ENCODE measurements at places on chromosomes 3 and 15. TPM values are rescaled to one million over a fixed set of nuclear protein-coding genes. Genes with fewer than 3 reads are reported as not detected.
A peak's percentile ranks its signal among the peaks of the same experiment; 100 is the strongest.

- DNase-seq: no peak
Measured at GRCh38 chr3:163347944-163348343, 1730.4 kb downstream of the SI start.

DNA sequence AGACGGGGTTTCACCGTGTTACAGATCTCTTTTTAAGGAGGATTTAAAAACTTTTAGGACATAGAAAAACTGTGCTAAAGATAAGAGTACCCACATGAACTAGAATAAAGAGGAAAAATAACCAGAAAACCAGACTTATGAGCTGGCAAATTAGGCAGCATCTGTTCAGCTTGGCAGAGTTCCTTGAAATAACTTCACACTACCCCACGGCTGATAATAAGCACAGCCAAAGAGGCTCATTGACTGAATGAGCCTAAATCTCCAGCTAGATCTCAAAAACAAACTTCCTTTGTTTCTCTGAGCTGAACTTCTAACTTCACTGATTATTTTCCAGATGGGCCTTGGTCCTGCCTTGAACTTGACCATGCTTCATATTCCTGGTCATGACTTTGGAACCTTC is 26.7 kb upstream of the PIK3R4 start:
- DNase-seq: no peak

DNA sequence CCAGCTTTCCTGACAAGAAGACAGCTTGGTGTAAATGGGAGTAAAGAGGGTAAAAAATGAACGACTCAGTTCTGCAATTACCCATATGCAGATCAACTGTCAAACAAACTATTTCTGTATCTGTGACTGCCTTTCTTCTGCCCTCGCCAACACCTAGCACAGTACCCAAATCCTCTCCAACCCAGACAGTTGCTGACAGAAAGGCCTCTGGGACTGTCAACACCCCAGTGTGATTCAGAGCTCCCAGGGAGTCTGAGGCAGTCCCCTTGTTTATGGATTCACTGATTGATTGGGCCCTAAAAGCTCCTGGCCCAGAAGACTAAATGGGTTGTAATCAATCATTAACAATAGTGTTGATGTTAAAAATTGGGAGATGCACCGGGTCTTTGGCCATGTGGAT is 20.2 kb downstream of the IL17RD start:
- DNase-seq: no peak

Gene C3orf20
- total RNA-seq: not detected

DNA sequence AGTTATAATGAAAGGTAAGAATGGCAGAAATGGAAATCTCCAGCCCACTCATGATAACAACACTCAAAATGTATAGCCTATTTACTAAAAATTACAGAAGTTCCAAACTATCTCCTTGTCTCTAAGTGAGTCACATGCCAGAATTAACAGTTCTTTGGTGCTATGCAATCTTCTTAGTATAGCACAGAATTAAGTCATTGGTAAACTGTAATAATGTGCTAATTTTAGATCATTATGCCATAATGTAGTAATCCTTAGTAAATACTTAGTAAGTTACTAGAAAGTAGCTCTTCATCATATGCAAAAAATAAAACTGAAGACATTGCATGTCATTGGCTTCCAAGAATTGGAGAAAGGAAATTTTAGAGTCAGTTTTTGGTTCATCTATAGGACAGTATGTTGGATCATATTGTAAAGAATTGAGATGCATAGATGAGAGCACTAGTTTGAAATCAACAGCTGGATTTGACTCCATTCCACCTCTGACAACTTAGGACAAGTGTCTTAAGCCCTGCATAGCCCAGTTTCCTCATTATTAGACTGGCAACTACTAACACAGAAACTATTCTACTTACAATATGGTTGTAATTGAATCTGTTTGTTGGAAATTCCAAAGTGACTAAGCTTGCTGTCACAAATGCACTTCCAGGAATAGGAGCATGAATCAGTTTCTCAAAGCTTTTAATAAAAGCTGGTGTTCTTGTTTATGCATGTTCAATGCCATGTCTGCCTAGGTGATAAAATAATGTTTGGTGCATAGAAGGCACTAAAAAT is 40.1 kb upstream of the CD47 start:
- DNase-seq: peak; percentile 58

DNA sequence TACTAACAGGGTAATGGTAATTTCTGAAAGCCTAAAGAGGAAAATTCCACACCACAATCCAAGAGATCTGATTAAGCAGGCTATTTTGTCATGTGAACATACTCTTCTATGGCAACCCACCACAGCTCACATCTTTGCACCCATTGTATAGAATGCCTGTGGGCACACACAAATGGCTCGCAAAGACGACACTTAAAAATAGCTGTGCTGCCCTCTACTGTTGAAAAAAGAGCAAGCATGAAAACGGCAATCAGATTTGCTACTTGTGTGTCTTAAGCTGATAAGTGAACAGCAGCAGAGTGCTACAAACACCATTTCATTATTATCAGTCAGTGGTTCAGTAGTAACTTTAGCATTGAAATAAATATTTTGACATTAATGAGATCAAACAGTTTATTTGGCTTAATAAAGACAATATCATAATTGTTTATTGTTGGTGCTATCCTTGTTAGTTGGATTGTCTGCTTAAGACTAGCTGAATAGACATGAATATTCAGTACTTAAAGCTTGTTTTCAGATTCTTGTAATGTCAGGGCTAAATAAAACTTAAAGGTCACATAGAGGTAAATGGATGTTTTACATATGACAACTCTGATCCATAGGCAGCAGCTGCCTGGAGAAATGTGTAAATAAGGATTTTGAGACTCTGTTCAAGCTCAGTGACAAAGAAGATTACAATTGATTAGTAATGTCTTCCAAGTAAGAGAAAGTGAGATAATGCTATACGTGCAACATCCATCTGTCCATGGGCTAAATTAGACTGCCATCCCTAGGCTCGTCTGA is 199.1 kb downstream of the LRRN1 start:
- DNase-seq: peak; percentile 54

GRCh38 chr3:53230789-53231188 is 25.0 kb downstream of the TKT start:
- no peak for DNase-seq

GRCh38 chr3:127860211-127860696 is 37.9 kb upstream of the MGLL start:
- no peak for DNase-seq

Gene IL20RB
- 61.5 TPM for total RNA-seq

Gene C3orf85
- not detected for total RNA-seq

DNA sequence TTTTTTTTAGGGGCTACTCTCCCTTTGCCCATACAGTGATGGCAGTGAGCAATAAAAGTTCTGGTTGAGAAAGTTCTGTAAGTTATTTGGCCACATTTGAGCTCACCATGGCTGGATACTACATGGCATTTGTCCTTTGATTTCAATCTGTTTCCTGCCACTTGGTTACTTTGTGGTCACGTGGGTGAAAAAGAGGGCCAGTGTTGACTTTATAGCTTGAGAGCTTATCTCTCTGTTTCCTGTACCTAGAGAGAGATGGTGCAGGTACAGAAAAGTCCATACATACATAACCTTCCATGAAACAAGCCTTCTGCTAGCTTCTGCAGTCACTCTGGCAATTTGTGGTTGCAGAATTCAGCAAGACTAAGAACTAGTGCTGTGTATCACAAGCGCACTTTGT is 23.4 kb upstream of the MECOM start:
- DNase-seq: no peak

Gene ZNF660
- 0.08 TPM for total RNA-seq

DNA sequence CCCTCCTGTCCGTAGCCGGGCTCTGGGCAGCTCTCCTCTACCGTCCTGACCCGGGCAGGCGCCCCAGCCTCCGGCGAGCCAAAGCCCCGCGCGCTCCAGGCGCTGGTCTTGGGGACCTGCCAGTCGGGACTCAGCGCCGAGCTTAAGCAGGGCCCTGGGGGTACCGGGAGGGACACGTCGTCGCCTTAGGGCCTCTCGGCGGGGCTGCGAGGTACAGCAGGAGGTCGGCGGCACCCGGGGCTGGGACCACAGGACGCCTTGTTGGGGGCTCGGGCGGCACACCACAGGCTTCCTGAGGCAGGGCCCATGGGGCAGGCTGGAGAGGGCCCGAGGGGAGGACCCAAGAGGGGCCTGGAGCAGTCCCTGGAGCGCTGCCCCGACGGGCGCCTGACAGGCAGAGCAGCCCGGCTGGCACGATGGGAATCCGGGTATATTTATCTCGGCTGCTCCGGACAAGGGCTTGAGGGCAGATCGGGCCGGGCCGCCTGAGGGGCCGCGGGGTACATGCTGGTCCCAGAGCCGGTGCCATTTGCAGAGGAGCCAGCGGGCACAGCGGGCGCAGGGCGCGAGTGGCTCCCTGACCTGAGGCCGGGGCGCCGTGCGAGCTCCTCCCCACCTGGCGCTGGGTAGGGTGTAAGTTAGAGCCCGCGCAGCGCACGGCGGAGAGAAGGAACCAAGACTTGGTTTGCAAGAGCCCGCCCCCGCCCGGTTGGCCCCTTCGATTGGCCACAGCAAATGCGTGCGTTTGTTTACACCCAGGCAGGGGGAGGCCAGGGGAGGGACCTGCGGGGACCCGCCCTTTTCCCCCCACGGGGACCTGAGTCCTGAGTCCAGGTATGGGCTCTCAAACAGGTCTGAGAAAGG is 574 bp downstream of the SLC38A3 start:
- DNase-seq: no peak

Gene CGNL1
- 0.43 TPM for total RNA-seq

Gene CYB561D2
- total RNA-seq: 47.5 TPM

DNA sequence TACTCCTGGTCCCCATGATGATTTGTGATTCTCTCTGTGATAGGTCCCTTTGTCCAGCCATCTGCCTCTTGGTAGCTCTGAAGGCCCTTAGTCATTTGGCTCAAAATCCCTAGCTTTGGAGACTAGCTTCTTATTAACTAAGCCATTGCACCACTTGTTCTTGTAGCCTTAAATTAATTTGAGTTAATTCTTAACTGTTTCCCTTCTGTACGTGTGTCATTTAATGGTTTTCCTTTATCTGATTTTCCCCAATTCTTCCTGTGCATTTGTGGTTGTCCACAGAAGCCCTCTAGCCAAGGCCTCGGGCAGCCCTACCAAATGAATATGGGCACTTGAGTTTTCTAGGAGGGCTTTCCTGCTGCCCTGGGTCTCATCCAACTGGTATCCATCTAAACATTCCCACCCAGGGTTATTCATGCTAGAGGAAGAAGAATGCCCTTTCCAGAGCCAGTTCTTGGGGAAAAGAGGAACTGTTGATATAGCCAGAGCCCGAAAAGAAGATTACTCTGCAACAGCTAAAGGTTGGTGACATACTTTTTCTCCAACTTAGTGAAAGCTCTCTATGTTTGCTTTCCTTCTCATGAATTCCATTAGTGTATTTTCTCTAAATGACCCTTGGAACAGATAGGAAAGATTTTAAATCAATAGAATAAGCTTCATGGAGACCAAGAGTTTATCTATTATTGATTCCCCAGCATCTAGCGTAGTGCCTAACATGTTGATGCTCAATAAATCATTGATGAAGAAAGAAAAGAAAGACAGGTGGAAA is 44.2 kb upstream of the ZBTB38 start:
- DNase-seq: no peak

DNA sequence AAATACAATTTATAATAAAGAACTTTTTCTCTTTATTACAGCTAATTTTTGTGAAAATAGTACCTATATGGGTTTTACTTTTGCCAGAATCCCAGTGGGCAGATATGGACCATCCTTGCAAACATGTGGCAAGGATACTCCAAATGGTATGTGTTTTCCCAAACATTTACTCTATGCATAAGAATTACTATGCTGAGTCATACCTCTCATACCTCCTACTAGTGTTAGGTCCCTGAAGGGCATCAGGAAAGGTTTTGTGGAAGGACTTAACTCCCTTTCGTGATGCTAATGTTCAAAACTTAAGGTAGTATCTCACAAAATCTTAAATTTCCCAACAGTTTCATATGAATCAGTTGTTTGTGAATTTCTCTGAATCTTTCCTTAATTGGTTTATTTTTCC is 21.3 kb downstream of the ADGRG7 start:
- peak; percentile 18 for DNase-seq

GRCh38 chr15:32998979-32999672 is 195.4 kb downstream of the FMN1 start:
- DNase-seq: no peak

Gene CISH
- 0.23 TPM for total RNA-seq

- no peak for DNase-seq
Measured at GRCh38 chr3:8884630-8885290, 78.5 kb downstream of the RAD18 start.

Gene B3GNT5
- total RNA-seq: 14.7 TPM

Gene TMEM212
- not detected for total RNA-seq

Gene DPPA2
- not detected for total RNA-seq

- no peak for DNase-seq
Measured at GRCh38 chr15:72534523-72534922, 60.4 kb downstream of the ARIH1 start.

DNA sequence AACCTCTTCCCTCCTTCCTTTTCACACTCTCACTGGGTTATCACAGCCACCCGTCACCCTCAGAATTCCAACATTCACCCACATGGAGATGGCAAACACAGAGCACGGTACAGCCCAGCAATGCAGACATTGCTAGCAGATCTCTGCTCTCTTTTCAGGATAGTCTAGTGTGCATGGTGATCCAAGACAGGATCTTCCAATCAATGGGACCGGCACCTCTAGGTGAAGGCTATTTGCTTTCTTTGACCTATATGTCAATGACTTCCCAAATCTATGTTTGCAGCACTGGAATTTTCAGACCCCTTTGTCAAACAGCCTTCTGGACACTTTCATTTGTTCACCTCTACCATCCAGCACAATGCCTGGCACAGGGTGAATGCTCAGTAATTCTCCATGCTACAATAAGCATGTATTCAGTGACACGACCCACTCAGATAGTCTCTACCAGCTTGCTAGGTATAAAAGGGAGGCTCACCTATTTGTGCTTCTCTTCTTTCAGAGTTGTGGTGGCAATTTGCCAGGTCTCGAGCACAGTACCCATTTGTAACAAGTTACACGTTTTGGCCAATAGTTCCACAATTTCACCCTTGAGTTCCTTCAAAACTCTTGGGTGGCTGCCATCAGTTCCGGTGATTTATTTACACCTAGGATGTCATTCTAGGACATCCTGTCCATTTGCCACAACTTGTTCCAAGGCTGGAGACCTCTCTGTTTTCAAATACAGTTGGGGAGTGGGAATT is 279.1 kb upstream of the ICE2 start:
- DNase-seq: peak; percentile 8

Gene MCTP2
- 27.0 TPM for total RNA-seq

Gene KLHDC8B
- 2.0 TPM for total RNA-seq

DNA sequence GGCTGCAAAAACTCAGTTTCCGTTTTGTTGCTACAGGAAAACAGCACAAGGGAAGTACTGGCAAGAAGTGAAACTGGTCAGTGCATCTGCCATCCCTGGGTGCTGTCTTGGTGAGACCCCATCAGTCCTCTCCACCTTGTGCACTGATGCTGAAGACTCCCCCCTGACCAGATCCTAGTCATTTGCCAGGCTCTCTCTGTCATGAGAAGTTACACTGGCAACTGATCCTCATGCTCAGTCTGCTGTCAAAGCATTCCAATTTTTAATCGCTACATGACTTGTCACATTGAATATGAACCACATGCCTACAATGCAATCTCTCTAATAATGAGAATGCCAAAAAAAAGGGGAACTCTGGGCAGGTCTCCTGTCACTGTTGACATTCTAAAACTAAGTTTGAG is 296.5 kb downstream of the ZIC1 start:
- DNase-seq: no peak

GRCh38 chr3:101381809-101382208 is 61.4 kb upstream of the IMPG2 start:
- peak; percentile 15 for DNase-seq
